CD4-positive, alpha-beta memory T cell (primary cell): ENCODE measurements at places on chromosomes 2 and 18.

DNA sequence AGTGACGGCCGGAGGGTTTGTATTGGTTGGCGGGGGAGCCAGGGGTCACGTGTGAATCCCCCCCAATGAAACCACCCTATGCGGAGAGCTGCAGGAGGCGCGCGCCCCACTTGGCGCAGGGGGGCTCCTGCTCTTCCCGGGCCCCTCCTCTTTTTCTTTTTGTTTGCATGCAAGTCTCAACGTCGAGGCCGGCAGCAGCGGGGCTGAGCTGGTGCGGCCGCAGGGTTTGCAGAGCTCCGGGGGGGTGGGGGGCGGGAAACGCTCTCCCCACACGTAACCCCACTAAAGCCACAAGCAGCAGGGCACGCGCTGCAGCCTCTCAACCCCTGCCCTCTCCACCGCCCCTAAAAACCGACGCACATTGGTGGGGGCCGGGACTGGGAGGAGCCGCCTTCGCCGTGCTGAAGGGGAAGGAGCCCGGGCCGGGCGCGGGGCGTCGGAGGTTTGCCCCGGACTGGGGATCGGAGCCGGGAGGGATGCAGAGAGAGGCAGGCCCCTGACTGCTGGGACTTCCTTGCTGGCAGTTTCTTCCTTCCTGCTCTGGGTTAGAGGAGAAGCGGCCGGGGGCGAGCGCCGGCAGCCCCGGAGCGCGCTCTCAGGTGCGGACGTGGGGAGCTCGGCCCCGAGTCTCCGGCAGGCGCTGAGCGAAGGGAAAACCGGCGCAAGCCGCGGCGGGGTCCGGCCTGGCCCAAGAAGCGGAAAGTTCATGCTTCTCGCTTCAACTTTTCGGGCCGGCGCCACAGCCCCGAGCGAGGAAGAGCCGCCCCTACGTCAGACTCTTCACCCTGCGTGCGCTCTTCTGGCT lies 864 bp downstream of the LBH start:
- peak; percentile 83 for DNase-seq

- DNase-seq = no peak
Observed at GRCh38 chr2:127219171-127220070, 678 bp downstream of the CYP27C1 start.

GRCh38 chr2:53334610-53335009 lies 433.0 kb upstream of the CHAC2 start:
- no peak for DNase-seq

DNA sequence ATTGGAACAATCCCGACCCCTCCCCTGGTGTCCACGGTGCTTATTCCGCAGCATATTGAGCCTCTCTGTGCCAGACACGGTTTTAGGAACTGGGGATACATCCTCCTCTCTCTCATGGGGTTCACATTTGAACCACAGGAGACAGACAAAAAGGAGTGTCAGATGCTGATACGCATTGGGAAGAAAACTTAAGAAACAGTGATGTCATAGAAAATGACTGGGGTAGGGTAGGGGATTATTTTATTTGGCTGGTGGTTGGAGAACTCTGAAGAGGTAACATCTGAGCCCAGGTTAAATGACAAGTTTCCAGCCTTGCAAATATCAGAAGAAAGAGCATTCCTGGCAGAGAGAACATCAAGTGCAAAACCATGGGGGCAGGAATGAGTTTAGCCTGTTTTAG lies 344.5 kb downstream of the DPP10 start:
- DNase-seq = no peak

DNA sequence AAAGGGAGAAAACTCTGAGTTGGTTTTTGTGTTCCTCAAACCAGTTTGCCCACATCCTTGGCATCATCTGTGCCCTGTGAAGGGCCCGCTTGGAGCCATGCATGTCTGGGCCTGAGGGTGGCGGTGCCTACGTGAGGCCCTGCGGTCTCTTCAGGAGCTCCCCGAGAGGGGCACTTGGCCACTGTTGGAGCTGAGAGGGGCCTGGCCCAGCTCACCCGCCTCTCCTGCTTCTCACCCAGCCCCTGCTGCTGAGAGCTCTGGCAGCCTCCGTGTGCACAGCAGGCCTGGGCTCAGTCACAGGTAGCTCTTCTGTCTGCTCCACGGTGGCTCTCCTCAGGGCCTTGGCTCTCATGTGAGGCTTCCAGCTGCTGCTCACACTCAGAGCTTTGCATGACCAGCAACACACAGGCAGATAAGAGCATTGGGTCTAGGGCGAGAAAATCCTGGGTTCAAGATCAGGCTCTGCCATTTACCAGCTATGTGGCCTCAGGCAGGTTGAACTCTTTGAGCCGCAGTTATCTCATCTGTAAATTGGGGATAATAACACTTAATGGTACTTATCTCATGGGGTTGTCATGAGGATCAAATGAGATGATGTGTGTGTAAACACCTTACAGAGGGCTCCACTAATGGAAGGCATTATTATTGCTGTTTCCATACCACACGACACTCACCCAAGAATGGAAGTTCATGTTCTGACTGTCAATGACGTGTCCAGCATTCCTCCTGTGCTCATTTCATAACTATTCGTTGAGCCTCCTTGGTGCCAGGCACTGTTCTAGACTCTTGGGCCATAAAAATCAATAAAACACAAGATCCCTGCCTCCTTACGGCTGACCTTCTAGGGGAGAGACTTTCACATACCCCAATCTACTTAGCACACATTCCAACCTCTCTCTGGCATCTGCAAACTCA lies 41.6 kb upstream of the PLB1 start:
- no peak for DNase-seq

GRCh38 chr2:69680001-69680675 lies 36.6 kb upstream of the AAK1 start:
- no peak for DNase-seq

DNA sequence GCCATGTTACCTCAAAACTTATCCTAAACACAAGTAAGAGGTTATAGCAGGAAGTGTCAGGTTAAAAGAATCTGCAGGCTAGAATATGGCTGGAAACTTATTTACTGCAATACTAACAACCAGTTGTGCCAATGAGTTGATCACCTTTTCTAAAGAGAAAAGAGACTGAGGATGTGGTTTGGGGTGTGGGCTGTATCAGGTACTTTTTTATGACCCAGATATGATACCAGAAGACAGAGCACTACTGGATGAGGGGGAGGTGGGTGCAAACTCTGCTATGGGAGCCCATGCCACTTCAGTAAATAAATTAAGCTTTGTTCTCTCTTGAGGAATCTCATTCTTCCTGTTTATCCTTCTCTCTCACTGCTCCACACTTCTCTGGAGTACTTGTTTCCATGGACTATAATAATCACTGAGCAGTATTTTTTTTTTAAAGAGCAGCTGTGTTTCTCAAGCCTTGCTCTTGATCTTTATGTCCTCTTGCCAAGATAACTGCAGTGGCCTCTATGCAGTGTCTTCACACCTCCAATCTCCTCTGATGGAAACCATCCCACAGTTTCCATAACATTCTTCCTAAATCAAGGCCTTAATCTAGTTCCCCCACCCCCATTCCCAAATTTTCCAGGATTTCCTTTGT lies 51.2 kb upstream of the NOSTRIN start:
- DNase-seq = peak; percentile 80

DNA sequence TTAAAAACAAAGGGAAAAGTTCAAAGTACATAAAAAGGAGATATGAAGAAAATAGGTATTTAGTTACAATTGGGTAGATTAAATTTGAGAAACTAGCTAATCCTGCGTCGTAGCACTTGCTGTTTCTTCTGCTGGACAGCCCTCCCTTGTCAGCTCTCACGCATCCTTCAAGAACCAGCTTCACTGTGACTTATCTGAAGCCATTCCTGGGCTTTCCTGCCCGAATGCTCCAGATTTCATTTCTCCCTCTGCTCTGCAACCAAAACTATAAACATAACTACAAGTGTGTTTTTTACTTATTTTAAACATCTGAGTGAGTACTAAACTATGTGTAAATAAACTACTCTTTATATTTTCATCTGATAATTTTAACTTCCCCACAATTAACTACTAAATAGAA lies 149.2 kb downstream of the MTCL1 start:
- DNase-seq = no peak

GRCh38 chr2:241764275-241765241 lies 12.1 kb upstream of the GAL3ST2 start:
- DNase-seq = no peak

DNA sequence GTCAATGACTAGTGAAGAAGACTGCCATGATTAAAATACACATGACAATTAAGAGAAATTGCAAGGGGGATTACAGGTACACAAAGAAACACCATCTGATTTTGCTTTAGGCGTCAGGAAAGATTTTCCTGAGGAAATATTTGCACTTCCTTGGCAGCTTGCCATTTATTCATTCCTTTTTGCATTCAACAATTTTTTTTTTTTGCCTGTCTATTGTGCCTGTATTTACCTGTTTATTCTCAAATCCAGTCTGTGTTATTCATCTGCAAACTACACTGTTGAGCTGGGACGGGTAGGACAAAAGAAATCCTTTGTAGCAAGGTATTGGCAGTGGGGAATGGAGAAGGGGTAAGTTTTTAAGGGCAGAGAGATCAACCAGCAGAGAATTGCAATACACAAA lies 31.8 kb downstream of the SMAD2 start:
- no peak for DNase-seq

DNA sequence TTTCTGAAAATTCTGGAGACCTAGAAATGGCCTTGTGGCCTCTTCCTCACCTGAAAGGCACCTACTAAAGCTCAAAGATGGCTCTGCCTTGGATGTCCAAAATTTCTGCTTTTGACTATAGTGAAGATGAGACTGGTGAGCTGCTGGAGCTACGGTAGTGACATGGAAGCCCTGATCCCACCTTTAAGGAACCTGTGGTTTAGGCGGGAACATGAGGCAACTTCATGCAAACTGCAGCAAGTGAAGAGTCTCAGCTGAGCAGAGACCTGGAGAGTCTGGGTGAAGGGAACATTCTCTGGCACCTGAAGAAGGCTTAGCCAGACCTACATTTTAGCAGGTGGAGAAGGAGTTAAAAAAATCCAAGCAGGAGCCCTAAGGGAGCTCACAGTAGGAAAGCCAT lies 40.0 kb downstream of the GORASP2 start:
- DNase-seq = no peak

GRCh38 chr2:97719362-97720155 lies 6.2 kb downstream of the ZAP70 start:
- no peak for DNase-seq

- no peak for DNase-seq
Observed at GRCh38 chr2:71685941-71686611, 232.7 kb downstream of the DYSF start.

- DNase-seq = no peak
Observed at GRCh38 chr18:59220784-59221765, 1.1 kb downstream of the GRP start.

DNA sequence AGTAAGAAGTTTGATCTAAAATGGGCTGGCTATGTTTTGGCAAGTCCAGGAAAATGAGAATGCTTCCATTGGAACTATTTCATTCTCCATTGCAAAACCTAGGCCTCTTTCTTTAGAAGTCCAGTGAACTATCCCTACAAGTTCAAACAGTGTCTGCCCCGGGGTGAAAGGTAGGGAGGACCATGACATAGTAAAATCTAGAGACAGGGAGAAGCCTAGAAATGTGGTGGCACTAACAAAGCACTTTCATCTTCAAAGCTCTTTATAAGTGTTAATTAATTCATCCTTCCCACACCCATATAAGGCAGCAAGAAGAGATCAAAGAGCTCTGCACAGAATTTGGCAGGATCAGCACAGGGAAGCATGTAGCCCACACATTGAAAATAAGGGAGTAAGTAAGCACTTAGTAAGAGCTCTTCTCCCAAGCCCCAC lies 214.5 kb downstream of the IRS1 start:
- DNase-seq = no peak

GRCh38 chr2:73859721-73860586 lies 31.2 kb downstream of the STAMBP start:
- DNase-seq = no peak

GRCh38 chr2:128279786-128280157 lies 38.9 kb downstream of the HS6ST1 start:
- DNase-seq = no peak

DNA sequence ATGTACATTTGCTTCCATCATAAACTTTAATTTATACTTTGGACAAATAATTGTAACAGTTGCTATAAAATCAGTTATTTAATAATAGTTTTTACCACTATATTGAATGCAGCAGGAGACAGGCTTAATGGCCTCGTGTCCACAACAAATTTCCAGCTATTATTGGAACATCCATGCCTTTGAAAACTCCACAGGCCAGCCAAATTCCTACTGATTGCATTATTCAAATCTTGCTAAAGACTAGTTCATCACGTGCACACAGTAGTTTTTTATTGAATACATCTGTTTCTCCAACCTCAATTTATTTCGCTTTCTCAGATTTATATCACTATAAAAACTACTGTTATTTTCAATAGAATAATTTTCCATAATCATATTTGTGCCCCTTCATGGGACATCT lies 18.4 kb upstream of the PTPRM start:
- DNase-seq = no peak
